ENCODE measurements at places on chromosomes 6 and 20.

DNA sequence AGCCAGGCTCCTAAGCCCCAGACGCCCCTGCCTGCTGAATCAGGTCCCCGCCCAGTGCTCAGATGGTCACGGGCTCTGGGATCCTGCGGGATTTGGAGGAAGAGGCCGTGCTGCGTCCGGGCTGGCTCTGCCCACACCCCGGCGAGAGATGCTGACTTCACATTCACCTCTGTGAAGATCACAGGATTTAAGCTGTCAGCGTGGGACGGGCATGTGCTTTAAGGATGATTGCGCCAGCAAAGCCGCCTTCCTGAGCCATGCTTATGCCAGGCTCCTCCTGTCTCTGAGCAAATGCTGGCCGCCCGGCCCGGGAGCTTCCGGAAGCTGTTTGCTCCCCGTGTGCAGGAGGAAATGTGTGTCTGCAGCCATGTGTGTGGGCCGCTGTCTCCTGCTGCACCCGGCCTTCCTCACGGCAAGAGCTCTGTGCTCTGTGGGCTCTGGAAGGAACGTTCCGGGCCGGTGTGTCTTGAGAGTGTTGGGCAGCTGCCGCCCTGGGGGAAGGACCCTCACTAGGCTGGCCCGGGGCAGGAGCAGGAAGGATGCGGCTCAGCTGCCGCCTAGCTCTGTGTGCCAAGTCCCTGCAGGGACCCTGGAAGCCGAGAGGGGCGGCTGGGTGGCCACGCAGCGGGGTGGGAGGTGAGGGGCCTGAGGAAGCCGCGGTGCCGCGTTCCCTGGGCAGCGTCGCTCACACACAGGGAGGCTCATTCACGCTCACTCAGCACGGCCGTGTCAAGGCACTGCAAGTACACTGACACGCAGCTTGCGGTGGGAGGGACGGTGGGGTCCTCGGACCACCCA lies 19.0 kb upstream of the BHLHE23 start:
- no peak for DNase-seq

DNA sequence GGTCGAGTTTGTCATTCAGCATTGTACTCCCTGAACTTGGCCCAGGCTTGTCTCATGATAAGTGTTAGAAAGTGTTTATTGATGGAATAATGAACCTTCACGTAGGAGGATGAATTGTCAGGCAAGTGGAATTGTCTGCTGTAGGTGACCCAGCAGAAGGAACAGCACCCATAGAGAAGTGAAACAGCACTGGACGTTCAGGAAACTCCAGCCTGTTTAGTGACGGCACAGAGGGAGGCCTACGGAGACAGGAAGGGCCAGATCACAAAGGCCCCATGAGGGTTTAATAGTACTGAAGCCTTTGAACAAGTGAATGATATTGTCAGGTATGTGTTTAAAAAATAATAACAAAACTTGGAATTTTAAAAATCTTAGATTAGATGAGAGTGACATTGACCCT lies 2.9 kb downstream of the STX11 start:
- no peak for DNase-seq

DNA sequence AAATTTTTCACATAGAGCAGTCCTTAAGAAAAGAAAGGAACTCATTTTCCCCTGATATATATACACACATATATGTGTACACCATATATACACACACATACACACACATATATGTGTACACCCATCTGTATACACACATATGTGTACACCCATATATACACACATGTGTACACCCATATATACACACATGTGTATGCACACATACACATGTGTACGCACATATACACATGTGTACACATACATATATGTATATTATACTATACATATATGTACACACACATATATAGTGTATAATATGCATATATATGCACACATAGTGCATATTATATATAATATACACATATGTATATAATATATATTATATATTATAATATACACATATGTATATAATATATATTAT lies 9.1 kb downstream of the MAP3K4 start:
- no peak for DNase-seq

DNA sequence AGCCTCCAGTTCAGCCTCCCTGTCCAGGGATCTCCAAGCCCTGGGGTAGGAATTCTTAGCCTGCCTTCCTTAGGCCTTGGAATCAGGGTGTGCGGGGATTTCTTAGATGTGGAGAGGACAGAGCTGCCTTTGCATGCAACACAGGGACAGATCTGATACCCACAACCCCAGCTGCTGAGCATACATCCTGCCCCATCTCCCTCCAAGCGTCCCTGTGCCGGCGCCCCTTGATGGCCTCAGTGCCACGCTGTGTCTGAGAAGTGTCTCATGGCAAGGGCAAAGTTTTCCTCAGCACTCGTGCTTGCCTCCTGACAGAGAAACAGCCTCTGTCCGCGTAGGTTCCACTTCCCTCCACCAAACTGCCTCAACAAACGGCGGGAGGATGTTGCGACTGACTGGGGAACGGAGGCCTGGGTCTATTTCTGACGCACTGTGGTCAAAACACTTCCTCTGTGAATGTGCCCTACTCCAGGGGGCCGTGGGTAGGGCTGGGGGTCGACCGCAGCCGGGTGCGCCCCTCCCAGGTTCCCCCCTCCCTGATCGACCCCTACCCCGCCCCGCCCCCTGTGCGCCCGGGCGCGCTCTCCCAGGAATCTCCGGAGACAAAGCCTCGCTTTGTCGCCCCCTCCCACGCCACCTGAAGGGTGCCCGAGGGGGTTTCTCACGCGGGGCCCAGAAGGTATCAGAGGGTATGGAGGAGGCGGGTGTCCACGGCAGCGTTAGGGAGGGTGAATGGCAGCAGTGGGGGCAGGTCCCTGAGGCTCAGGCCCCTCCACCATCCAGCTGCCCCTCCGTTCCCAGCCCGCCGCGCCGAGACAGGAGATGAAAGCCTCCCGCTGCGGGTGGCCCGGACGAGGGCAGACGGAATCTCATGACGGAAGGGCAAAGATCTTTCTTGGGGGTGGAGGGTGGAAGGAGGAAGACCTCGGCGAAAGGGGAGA lies 806 bp downstream of the MICAL1 start:
- DNase-seq: peak; percentile 46

- DNase-seq: peak; percentile 54
Observed at GRCh38 chr20:62925420-62926228, 681 bp downstream of the DIDO1 start.

DNA sequence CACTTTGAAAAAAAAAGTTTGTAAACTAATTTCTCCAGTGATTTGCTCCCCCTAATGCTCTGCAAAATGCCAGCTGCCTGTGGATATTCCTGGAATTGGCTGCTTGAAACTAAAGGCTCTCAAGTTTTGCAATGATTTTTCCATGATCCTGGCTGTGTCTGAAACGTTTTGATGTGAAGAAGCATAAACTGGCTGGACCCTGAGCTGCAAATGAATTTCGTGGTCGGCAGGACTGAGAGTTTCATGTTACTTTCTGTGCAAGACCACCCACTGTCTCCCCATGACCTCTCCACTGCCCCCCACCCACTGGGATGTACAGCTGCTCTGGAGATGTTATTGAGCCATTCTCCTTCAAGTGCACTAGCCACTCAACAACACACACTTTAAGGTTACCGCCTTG lies 171.3 kb upstream of the SSTR4 start:
- DNase-seq: no peak

DNA sequence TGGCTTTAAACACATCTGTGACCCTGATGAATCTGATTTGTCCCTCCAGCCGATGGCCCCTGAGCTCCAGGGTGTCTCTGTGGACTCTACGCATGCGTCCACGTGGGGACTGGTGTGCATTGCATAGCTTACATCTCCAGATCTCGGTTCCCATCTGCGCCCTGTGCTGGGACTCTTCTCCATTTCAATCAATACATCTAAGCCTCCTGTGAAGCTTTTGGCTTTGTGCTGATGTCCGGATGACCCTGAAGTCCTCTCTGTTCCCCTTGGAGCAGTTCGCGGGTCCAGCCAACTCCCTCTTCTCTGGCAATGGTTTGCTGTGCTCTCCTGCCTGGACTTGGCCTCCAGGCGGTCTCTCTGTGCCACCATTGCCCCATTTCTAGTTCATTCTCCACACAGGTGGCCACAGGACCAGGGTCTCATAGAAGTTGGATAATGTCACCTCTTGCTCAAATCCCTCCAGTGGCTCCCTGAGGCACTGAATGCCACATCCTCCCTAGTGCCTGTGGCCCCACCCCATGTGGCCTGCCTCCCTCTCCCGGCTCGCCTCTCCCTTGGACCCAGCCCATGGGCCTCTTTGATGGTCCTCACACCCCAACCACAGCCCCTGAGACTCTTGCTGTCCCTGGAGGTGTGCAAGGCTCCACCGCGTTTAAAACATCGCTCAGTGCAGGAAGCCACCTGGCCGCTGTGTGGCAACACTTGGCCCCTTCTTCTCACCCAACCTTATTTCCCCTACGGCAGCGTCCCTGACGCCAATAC lies 155.4 kb downstream of the SYCP2 start:
- no peak for DNase-seq

DNA sequence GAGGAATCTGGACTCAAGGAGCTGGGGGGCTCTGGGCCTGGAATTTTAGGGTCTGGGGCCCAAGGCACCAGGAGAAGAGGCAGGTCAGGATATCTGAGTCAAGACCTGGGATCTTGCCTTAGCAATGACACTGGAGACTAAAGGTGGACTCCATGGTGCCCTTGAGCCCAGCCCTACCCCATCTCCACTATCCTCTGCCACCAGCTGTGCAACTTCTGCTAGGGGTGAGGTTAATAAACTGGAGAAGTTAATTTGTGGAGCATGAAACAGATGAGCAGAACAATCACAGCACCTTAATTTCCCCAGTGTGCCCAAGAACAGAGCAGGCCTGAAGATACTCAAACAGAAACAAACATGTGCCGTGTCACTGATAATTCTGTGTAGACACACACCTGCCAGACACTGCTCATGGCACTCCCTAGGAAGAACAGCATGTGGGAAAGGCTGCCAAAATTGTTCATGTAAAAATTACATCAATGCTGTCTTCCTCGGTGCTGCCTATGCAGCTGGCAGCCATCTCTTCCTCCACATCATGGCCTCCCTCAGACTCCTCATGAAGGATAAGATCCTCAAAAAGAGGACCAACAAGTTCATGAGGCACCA lies 3.2 kb downstream of the HLA-DPB1 start:
- no peak for DNase-seq

GRCh38 chr20:1472556-1473245 lies 6.1 kb upstream of the NSFL1C start:
- DNase-seq: no peak

DNA sequence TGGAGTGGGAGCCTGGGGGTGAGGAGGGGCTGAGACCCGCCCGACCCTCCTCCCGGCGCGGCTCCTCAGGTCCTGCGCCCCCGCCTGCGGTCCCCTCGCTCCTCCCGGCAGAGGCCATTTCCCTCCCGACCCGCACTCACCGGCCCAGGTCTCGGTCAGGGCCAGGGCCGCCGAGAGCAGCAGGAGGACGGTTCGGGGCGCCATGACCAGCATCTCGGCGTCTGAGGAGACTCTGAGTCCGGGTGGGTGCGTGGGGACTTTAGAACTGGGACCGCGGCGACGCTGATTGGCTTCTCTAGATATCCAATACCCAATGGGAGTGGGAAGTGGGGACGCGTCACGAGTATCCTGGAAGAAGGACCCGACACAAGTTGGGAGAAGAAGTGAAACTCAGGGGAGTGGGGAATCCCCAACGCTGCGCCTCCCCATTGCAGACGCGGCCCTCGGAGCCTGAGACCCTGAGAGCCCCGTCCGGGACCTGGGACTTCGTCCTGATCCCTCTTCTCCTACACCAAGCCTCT lies at the start of gene HLA-B:
Gene HLA-B (minus strand): TSS at position 234 of the 521 bp plus-strand sequence. CDS start 21 bp downstream, at position 213.
- DNase-seq: peak; percentile 98

- DNase-seq: no peak
Observed at GRCh38 chr6:149592983-149593382, 26.8 kb downstream of the GINM1 start.

GRCh38 chr6:68975816-68976215 lies 340.7 kb downstream of the ADGRB3 start:
- DNase-seq: no peak

GRCh38 chr6:4533576-4533975 lies 242.6 kb upstream of the CDYL start:
- no peak for DNase-seq

- DNase-seq: no peak
Observed at GRCh38 chr6:28589957-28590349, 64.3 kb downstream of the GPX5 start.

DNA sequence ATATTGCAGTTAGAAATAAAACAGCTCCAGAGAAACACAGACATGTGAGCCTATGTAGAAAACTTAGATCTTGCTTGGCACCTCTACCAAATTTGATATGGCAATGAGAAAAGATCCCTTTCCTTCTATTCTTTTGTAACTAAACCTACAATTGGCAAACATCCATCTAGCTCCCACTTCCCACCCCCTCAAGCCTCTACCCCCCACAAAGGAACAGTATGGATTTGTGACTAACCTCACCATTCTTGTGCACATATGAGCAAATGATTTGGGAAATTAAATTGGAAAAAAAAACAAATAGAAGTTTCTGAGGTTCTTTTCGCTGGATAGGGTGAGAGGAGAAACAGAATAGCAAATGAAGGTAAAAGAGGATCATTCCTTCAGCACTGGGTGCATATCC lies 85.8 kb upstream of the TIAM2 start:
- DNase-seq: no peak

GRCh38 chr6:16503970-16504415 lies 257.3 kb downstream of the ATXN1 start:
- DNase-seq: no peak

DNA sequence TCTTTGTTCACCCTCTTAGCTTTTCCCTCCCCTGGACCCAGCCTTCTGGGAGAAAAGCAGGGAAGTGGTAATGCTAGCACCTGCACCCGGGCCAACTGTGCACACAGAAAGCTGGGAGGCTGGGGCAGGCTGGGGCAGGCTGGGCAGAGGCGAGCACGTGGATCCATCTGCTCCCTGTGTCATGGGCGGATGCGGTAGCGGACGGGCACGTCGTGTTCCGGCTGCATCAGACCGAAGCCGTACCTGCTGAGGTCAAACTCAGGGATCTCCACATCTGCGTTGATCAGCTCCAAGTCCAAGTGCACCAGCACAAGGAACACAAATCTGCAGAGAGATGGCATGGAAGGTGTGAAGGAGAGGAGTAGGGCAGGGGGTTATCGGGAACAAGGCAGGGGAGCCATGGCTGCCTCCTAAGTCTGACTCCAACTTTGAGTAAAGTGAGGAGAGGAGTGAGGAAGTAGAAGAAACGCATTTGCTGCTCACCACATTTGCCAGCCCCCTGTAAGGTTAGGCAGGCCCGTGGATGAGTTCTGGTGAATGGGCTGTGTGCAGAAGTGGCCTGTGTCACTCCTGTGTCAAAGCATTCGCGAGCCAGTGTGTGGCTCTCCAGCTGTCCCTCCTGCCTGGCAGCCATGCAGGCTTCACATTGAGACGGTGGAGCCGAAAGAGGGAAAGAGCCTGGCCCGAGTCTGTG lies 25.4 kb upstream of the KCNB1 start:
- no peak for DNase-seq

DNA sequence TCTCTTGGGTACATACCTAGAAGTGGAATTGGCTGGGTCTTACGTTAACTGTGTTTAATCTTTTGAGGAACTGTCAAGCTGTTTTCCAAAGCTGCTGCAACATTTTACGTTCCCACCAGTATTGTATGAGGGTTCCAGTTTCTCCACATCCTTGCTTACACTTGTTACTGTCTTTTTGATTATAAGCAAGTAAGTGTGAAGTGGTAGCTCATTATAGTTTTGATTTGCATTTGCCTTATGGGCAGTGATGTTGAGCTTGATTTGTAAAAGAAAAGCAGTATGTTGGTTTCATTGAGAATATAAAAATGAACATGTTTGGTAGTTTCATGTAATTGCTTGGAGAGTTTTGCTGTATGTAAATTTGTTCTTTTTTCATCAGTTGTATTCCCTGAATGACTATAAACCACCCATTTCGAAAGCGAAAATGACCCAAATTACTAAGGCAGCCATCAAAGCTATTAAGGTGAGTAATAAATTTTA lies 40.4 kb downstream of the SCAF8 start:
- DNase-seq: no peak

- DNase-seq: no peak
Observed at GRCh38 chr20:20413810-20414281, 45.9 kb downstream of the INSM1 start.

Measured in mesenchymal stem cell (in vitro differentiated cells and primary cell).